C1 segment of cervical spinal cord (tissue), 14 donors: ENCODE measurements at places on chromosomes 6 and 20.

DNA sequence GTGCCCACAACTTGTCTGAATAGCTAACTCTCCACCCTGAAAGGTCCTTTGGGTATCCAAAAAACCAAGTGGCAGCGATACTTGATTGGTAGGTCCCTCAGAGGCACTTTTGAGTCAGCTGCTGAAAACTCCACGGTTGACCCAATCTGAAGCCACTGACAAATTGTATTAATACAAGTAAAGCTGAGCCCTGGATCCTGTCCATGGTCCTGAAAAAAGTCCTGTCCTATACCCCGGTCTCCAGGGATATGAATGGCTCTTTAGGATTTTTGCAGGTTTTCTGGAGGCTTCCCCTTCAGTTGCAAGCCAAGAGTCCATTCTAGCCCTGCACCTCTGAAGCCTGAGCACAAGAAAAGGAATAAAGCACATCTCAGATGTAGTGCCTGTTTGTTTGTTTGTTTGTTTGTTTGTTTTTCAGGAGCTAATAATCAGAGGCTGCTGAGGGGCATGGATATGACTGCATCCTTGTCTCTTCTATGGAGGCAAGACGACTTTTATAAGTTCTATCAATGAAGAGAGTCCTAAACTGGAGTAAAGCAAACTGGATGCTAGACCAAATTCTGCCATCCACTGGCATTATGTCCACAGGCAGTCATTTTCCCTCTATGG, 1.7 kb upstream of the SLC12A5 start:
- DNase-seq, result no peak

- DNase-seq, result no peak
These were observed 89.0 kb upstream of the CCDC167 start for GRCh38 chr6:37588735-37589108.

GRCh38 chr6:123022975-123023374, 26.9 kb downstream of the CLVS2 start:
- DNase-seq, result no peak

DNA sequence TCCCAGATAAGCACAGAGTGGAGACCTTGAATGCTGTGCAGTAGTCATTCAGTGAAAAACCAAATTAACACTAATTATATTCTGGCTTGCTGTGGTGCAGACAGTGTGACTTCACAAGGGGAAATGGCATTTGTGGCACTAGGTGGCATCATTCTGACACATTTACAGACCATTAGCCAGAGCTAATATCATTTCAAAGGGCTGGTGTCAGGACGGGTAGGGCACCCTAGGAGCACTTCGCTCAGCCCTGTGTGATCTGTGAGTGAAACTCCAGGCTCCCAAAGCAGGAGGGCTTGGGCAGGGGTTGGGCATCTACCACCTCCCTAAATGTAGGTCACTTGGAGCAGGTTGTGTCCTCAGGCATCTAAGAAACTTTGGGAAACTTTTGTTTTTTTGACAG, 555.8 kb downstream of the PKHD1 start:
- no peak for DNase-seq

GRCh38 chr6:31351033-31351380, 6.0 kb downstream of the HLA-B start:
- DNase-seq, result no peak

GRCh38 chr6:121694801-121695251, 259.4 kb downstream of the GJA1 start:
- no peak for DNase-seq

DNA sequence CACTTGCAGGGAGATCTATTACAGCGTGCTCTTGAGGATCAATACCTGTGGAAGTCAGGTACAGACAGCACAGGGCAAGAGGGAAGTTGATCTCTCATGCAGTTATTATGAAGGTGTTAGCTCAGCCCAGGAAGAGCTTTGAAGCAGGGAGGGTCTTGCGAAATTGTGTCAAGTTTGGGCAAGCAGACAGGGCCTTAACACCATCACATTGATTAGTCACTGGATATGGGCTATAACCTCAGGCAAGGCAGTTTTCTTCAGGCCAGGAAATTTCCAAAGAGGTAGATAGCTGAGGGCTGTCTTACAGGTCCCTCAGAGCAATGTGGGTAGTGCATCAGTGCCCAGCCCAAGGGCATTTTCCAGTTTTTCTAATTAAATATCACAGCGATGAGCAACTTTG, 643.8 kb downstream of the DHX35 start:
- no peak for DNase-seq

GRCh38 chr20:49792006-49792405, 20.6 kb upstream of the SLC9A8 start:
- DNase-seq, result no peak

DNA sequence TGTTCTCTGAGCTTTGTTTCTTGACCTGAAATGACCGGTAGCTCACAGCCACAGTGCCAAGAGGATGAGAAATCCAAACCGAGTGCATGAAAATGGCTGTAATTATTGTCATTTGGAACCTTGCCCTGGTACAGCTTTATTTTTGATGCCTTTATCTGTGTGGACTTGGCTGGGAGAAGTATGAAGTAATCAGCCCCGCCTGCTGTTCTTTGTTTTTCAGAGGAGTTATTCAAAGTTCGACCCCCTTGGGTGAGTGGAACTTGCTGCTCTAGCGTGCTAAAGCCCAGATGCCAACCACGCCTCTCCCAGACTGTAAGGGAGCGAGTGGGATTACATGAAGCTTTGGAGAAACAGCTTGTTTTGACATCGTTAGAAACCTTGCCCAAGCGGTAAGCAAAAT, 48.3 kb downstream of the ECT2L start:
- no peak for DNase-seq

DNA sequence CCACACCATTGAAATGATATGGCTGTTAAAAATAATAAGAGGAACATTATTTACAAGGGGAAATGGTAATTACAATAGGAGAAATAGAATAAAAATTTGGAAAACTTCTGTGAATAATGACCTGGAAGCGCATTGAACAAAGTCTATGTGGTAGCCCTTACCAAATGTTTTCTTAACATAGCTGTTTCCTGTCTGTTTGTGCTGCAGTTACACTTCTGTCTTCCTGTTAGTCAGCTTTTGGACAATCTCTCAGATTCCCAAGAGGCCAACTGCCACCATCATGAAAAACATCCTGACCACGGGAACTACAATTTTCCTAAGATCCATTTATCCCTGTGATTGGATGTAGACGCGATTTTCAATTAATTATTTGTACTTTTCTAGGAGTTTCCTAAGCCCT, 754.4 kb upstream of the MARCKS start:
- no peak for DNase-seq

DNA sequence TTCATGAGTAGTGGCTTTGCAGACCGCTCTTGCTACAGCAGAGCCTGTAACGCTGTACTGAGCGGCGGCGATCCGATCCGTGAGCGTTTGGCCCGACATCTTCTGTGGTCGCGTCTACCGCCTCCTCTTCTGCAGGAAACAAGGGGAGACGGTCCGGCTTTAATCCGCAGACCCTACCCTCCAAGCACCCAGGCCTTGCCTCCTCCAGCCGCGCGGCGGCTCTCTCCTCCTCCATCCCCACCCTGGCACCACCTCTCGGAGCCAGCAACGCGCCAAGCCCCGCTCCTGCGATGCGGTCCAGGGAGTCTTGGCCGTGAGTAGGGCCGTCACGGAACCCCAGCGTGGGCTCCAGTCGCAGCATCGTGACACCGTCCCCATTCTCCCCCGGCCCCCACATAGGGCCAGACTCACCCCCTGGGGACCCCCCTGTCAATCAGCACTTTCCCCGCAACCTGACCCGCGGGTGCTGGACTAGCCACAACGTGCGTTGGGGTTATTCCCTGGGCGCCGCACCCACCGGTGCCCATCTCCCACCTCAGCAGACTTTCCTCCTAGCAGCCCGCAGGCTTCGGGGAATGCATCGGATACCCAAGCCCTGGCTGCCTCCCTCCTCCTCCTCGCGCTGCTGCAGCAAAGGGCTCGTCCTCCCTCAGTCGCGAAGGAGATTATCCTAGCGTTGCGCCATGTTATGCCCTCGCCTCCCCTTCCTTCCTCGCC, 914 bp downstream of the SNAP91 start:
- DNase-seq, result peak; percentile 30

DNA sequence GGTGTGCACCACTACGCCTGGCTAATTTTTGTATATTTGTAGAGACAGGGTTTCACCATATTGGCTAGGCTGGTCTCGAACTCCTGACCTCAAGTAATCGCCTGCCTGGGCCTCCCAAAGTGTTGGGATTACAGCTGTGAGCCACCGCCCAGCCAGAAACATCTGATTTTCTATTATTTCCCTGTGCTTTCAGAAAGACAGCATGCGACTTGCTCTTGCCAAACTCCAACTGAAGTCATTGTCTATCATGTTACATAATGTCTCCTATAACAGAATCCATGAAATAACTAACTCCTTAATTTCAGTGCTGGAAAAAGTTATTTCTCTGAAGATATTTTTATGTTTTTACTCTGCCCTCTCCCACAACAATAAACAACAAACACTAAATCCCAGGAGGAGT, 8.5 kb downstream of the RMND1 start:
- DNase-seq, result no peak

- no peak for DNase-seq
These were observed 967.6 kb upstream of the GJE1 start for GRCh38 chr6:141165002-141165665.

GRCh38 chr6:49888742-49889431, 22.6 kb upstream of the CRISP1 start:
- DNase-seq, result no peak

DNA sequence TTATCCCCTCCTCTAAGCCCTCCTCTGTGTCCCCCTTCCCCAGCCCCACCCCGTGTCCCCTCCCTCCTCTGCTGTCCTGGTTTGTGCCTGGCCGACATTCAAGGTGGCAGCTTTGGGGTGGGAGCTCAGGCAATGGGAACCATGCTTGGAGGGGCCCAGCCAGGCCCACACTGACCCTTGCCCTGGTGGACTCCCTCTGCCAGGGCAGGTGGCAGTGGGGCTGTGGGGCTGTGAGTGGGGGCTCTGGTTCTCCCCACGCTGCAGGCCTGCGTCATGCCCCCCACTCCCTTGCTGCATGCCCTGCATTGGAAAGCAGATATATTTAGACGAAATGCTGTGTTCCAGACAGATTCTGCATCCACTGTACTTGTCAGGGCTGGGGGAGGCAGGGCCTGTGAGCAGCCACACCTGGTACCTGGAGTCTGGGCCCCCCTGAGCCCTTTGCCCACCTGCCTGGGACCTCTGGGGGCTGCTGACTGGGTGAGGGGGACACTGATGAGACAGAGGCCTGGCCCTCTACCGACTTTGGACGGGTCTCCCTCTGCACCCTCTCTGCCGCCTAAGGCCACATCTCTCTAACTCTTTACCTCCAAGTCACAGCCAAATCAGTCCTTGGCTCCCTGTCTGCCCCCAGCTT, 14.2 kb downstream of the DLGAP4 start:
- no peak for DNase-seq

- DNase-seq, result no peak
These were observed 169.0 kb upstream of the PRDM1 start for GRCh38 chr6:105917038-105917695.

DNA sequence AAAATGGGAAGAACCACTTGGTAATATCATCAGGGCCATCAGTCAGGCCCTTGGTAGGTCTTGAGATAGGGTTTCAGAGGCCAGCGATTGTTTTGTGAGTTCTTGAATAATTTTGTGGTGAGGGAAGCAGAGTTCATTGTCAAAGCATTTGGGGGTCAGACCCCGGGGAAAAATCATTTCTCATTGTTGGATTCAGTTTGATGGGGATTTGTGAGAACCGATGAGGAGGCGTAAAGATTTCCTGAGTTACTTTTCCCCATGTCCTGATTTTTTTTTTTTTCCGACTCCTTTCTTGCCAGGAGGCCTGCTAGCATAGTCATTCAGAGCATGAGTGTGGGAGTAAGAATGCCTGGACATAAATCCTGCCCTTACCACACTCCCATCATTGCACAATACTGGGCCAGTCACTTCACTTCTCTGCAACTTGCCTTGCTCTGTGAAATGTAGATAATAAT, 60.3 kb downstream of the TSHZ2 start:
- DNase-seq, result no peak

DNA sequence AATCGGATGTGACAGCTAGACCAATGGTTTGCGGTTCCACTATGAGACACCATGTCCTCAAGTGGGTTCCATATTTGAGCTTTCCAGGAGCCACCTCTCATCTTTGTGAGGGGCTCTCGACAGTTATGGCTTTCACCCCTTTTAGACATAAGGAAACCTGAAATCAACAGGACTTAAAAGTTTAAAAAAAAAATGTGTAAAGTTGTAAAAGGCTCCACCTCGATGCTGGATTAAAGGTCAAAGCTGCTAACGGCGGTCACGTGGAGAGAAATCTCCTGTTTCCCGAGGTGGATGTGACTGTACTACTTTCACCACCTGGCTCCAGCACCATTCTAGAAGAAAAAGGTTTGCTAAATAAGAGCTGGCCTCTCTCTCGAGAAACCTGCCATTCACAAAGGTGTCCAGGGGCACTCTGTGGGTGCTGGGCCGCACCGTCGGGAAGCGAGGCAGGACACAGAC, 542 bp downstream of the ATP5F1E start:
- no peak for DNase-seq

GRCh38 chr20:32204205-32205109, 3.1 kb downstream of the PLAGL2 start:
- DNase-seq, result no peak

DNA sequence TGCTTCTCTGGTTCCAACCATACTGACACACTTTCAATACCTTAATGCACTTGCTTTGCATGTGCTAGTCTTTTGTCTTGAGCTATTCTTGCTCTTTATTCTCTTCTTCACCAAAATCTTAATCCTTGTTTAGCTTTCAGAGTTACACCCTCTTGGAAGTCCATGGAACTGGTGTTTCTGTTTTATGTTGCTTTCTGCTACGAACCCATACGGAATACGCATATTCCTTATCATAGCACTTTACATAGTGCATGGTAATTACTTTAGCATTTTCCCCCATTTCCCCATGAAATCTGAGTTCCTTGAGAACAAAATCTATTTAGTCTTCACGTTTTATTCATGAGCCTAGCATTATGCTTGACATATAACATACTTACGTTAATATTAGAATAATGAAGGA, 270.9 kb downstream of the NKAIN2 start:
- DNase-seq, result no peak

- no peak for DNase-seq
These were observed 719 bp upstream of the EDN1 start for GRCh38 chr6:12289365-12289919.

DNA sequence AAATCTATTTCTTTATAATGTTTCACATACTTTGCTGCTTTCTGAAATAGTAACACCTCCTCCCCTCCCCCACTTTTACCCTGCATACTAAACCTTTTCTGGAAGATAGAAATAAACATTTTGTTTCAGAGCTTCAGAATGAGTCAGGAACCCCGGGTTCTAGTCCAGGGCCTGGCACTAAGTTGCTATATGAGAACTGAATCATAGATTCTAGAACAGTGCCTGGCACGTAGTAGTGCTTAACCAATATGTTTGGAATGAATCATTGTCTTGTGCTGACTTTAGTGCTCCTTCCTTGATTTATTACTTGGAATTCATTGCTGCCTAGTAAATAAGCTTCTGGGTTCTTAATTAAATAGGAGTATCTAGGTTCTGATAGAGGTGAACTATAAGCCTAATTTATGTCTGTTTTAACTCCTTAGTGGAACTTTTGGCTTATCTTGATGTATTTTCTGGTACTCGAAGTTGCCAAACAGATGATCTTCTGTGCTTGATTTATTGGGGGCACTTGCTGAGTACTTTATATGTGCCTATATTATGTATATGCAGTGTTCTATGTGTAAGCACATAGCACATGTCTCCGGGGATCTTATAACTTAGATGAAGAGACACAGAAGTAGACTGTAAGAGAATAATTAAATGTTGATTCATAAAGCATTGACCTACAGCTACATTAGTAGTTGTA, 18.6 kb downstream of the TAB2 start:
- DNase-seq, result no peak
